ENCODE measurements at places on chromosomes 1 and 21.

GRCh38 chr1:230263568-230264195 is 162.4 kb downstream of the PGBD5 start:
- no peak for DNase-seq

GRCh38 chr1:119981986-119982815 is 85.9 kb upstream of the ADAM30 start:
- no peak for DNase-seq

DNA sequence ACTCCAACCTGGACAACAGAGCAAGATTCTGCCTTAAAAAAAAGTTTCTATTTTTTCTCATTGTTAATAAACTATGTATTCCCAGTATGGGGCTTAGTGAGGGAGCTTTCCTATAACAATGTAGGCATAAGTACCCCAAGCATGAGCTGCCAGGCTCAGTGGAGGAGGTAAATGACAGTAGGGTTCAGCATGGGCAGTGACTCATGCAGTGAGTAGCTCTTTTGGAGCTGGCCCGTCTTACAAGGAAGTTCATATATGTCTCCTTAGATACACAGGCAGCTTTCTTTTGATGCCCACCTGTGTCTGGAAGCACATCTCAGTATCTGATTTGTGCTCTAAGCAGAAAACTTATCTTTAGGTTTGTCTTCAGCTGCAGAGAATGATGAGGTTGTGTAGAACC is 57.9 kb downstream of the ZNF678 start:
- no peak for DNase-seq

GRCh38 chr1:81757398-81758020 is 43.2 kb upstream of the ADGRL2 start:
- no peak for DNase-seq

GRCh38 chr1:171742577-171742922 is 685 bp upstream of the VAMP4 start:
- DNase-seq = peak; percentile 46

DNA sequence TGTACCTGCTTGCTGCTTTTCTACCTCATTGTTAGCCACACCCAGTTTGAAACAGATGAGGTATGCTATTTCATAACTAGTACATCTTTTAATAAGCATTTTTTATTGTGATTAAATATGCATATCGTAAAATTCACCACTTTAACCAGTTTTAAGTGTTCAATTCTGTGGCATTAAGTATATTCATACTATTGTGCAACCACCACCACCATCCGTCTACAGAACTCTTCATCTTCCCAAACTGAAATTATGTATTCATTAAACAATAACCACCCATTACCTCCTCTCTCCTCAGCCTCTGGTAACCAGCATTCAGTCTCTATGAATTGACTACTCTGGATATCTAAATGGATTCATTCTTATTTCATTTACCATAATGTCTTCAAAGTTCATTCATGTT is 20.1 kb downstream of the DR1 start:
- no peak for DNase-seq

GRCh38 chr1:64867266-64867665 is 99.1 kb downstream of the JAK1 start:
- no peak for DNase-seq

DNA sequence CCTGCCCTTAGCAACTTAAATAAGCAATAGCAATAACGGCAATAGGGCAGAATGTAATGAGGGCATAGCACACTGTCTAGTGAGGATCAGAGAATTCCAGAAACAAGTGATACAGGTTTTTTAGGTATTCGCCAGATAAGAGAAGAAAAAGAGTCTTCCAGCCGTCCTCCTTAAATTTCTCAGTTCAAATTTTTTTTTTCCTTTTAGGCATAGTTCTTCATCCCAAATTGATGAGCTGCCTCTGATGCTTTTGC is 1.8 kb downstream of the PIGV start:
- no peak for DNase-seq

DNA sequence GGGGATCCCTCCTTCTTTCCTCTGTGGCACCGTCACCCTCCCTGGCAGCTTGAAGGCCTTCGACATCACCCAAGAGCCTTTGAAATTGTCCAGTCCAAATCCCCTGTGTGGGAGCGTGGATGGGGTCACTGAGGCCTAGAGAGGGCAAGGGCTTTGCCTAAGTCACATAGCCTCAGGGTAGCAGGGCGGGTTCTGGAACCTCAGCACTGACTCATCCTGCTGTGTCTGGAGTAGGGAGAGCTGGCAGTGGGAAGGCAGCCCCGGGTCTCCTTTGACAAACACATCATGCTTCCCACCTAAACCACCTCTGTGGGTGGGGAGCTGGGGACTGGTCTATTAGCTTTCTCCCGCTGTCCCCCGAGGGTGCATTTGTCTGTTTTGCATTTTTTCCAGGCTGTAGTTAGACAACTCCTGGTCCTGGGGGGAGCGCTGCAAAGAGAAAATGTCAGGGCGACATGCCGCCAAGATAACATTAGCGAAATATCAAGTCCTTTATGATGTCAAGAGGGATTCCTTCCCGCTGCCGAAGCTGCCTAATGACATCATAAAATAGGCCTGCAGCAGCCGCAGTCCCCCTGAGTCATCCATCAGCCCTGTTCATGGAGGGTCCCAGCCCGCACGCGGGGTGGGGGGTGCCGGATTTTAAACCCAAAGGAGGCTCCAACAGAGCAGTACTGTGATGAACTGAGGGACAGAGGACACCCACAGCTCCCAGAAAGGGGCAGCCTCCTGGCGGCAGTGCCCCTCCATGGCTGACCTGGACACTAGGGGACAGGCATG is 77.0 kb upstream of the POU3F1 start:
- DNase-seq = no peak

DNA sequence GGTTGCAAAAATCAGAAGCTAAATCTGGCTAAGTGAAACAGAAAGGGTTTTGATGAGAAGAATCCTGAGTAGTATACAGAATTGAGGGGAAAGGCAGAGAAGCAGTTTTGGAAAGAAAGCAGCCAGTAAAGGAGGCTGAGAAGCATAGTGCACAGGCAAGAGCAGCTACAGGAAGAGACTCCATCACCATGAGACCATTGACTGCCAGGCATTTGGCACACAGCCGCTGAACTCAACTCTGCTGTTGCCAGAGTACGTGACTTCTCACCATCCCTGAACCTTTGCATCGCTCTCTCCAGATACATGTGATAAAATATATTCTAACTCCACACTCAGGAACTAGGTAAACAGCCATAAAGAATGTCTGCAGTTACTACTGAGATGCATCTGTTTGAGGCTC is 128.3 kb upstream of the C1orf21 start:
- no peak for DNase-seq
